NB4 (cell line): ENCODE measurements at places on chromosomes 12 and 14.

- no peak for DNase-seq
Measured at GRCh38 chr12:113700943-113701342, 229.3 kb upstream of the LHX5 start.

DNA sequence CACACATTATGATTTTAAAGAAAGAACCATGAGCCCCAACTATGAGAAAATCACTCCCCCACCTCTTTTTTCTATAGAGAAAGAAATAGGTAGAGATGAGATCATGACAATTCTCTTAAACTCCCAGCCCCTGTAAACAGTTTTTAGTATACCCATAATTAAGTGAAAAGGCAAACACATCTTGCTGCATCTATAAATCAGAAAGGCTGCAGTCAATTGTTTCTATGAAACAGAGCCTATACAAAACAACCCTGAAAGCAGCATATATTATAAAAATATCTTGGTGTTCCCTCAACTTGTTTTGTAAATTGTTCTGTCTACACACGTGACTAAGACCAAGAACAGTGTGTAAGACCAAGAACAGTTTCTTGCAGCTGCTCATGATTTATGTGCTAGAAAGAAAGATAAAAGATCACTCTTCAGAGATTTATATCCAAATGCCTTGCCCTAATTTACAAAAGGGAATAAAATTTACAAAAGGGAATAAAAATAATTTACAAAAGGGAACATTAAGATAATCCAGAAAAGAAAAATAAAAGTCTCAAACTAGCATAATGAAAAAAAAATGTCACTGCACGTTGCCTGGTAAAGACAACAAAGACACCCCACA, 4.8 kb downstream of the KITLG start:
- no peak for DNase-seq

DNA sequence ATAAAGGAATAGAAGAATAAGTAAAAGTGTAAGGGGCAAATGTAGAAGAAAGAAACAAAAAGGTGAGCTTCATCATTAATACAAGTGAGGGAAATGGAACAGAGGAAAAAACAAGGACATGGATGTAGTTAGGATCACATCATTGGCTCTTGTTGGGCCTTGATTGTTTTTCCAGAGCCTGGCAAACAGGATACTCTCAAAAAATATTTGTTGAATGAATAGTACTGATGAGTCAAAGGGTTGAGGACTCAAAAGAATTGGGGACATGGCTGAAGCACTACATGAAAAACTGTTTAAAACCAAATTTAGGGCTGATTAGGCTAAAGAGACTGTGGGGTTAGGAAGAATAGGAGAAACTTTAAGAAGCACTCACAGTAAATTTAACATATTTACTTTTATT, 11.4 kb upstream of the SRP54 start:
- no peak for DNase-seq

GRCh38 chr14:71271166-71271945, 364.1 kb downstream of the PCNX1 start:
- DNase-seq: no peak

- DNase-seq: no peak
Measured at GRCh38 chr12:69655616-69656340, 43.3 kb downstream of the BEST3 start.
